ENCODE measurements at places on chromosomes 16 and 17.

- DNase-seq: no peak
These were observed 47.2 kb upstream of the SKAP1 start for GRCh38 chr17:48477221-48477620.

DNA sequence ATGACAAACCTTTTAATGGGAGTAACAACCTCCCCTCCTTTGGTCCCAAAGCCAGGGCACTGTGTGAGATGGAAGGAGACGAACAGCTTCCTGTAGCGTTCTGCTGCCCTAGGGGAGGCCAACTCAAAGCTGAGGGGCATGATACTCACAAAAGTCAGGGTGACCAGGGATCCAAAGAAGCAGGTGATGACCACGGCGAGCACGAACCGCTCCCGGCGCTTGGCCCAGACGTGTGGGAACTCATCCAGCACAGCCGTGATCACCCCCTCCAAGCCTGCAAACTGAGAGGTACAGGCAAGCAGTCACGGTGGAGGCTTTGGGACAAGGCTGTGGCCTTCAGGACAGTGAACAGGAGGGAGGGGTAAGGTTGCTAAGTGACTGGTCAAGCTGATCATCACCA is 25.1 kb downstream of the SLC6A4 start:
- no peak for DNase-seq

DNA sequence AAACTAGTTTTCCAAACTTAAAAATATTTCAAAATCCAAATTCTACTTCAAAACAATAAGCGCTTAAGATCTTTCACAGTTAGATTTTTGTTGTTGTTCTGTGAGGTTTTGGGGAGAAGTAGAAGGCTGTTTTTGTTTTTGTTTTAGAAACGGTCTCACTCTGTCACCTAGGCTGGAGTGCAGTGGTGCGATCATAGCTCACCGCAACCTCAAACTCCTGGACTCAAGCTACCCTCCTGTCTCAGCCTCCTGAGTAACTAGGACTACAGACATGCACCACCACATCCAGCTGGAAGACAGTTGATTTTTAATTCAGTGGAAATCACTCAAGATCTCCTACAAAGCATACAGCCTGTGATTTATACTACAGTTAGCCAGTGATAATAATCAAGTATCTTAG is 2.7 kb downstream of the SHCBP1 start:
- DNase-seq: no peak

DNA sequence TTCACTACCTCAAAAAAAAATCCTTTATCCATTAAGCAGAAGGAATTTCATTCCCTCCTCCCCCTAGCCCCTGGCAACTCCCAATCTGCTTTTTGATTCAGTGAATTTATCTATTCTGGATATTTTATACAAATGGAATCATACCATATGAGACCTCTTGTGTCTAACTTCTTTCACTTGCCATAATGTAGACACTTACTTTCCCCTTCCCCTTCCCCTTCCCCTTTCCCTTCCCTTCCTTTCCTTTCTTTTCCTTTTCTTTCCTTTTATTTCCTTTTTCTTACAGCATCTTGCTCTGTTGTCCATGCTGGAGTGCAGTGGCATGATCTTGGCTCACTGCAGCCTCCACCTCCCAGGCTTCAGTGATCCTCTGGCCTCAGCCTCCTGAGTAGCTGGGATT is 50.5 kb downstream of the PSMD12 start:
- no peak for DNase-seq

All from AG04450 (cell line).